ENCODE measurements at places on chromosomes 11 and 22.

DNA sequence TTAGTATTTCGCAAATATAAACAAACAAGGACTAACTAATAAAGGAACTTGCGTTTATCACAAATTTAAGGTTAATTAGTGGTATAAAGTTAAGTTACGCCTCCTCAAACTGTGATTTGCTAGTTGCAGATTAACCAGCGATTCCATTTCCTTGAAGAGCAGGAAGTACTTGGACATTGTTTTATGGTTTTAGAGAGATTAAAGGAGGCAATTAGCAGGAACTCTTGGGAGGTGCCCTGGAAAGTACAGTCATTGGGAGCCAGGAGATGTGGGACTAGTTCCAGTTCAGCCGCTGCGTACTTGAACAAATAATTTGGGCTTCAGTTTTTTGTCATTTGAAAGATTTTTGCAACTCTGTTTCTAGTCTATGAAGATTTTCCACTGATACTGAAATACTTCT is 3.3 kb downstream of the FAM118B start:
- no peak for DNase-seq

GRCh38 chr22:48596111-48596850 is 1231.4 kb downstream of the BRD1 start:
- DNase-seq, result no peak

GRCh38 chr11:14357881-14358728 is 878 bp downstream of the RRAS2 start:
- peak; percentile 58 for DNase-seq

GRCh38 chr22:37300551-37301017 is 18.3 kb downstream of the CYTH4 start:
- peak; percentile 67 for DNase-seq

DNA sequence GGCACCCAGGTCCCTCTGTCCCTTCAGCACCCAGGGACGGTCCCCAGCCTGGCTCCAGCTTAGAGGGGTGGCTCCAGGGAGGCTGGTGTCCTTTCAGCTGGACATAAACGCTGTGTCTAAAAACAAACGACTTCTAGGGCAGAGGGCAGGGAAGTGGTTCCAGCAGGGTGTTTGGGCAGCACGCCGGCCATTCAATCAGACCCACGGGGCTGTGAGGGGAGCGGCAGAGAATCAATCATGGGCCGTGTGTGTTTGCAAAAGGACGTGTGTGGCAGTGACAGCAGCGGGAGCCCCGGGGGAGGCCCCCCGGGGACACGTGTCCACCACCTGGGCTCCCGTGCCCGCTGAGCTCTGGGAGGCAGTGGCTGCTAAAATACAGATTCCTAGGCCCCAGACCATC is 127.7 kb downstream of the MN1 start:
- no peak for DNase-seq

GRCh38 chr11:86459002-86459385 is 84.3 kb downstream of the CCDC81 start:
- no peak for DNase-seq

GRCh38 chr22:30276039-30276438 is 9.4 kb upstream of the OSM start:
- no peak for DNase-seq

DNA sequence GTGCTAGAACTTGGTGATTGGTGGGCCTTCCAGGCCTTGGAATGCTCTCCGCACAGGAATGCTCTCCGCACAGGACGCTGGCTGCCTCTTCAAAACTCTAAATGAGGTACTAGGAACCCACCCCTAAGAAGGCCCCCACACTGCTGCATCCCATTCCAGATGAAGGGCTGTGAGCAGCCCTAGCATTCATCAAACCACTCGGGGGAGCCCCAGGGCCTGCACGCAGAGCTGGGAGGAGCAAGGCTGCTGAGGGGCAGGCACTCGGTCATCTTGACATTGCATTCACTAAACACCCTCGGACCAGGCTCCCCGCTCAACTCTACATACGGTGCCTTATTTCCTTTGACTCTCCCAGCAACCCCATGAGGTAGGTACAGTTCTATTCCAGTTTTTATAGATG is 49.2 kb upstream of the EMID1 start:
- DNase-seq, result no peak

- DNase-seq, result no peak
Measured at GRCh38 chr11:63769714-63770455, 1.3 kb upstream of the ZFTA start.

GRCh38 chr11:12116425-12117032 is 6.1 kb downstream of the MICAL2 start:
- no peak for DNase-seq

GRCh38 chr11:27626938-27627586 is 73.2 kb downstream of the BDNF start:
- no peak for DNase-seq
